Femur (tissue), 1 donor: ENCODE measurements at places on chromosomes 2 and 18.

DNA sequence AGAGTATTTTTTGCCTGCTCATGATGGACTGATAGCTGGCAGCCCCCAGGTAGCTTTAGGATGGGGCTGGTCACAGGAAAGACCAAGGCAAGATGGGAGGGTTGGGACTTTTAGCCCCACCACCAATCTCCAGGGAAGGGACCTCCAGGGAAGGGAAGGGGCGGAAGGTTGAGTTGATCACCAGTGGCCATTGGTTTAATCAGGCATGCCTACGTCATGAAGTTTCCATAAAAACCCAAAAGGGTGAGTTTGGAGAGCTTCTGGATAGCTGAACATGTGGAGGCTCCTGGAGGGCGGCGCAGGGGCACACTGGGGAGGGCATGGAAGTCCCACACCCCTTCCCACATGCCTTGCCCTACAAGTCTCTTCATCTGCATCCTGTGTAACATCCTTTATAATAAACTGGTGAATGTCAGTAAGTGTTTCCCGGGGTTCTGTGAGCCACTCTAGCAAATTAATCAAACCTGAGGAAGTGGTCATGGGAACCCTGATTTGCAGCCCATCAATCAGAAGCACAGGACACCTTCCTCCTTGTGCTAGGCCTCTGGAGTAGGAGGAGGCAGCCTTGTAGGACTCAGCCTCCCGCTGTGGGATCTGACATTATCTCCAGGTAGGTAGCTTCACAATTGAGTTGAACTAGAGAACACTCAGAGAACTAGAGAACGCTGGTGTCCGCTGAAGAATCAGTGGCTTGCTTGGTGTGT is 30.3 kb downstream of the RAB31 start:
- no peak for DNase-seq

GRCh38 chr2:11631462-11631861 is 38.5 kb downstream of the NTSR2 start:
- DNase-seq: no peak

DNA sequence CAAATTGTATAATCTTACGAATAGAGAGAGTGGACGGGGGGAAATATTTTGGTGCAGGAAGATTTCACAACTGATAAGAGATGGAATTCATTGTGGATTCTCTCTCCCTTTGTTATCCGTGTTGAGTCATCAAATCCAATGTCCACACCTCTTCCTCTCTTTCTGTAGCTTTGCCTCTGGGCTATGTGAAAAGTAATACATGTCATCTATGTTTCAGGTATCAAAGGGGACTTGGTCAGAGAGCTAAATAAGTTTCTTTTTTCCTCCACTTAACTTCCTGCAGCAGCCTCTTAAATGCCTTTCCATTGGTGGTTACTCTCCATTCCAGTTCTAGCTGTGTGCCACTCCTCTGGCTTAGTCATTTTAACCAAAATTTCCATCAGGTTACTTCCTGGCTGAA is 169.3 kb upstream of the NXPH2 start:
- no peak for DNase-seq

- DNase-seq: no peak
Observed at GRCh38 chr18:8303151-8303755, 306.0 kb upstream of the RAB12 start.

DNA sequence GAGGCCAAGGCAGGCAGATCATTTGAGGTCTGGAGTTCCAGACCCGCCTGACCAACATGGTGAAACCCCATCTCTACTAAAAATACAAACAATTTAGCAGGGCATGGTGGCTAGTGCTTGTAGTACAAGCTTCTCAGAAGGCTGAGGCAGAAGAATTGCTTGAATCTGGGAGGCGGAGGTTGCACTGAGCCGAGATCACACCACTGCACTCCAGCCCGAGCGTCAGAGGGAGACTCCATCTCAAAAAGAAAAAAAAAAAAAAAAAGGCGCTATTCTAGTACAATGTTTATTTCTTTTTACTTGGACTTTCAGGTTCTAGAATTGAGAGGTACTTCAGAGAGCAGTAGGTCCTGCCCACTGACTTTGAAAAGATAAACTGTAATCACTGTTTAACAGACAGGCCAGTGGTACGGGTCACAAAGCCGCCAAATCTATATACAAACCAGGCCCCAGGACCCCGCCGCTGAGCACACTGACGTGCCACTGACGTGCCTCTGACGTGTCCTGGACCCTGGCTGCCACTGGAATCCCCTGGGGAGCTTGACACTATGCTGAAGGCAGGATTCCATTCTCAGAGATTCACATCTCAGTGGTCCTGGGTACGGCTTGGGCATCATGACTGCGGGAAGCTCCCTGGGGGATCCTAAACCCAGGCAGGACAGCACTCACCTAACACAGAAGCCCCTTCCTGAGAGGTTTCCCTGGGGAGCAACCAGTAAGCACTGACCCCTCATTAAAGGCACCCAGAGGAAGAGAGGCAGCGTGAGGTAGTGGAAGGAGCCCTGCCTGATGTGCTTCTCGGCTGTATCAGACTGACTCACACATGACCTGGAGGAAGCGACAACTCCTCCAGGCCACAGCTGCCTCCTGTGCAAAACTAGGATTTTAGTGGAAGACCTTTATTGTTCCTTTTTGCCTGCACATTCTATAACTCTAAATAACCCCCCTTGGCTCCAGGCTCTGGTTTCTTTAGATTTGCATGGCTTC is 197.8 kb upstream of the MEIS1 start:
- no peak for DNase-seq

DNA sequence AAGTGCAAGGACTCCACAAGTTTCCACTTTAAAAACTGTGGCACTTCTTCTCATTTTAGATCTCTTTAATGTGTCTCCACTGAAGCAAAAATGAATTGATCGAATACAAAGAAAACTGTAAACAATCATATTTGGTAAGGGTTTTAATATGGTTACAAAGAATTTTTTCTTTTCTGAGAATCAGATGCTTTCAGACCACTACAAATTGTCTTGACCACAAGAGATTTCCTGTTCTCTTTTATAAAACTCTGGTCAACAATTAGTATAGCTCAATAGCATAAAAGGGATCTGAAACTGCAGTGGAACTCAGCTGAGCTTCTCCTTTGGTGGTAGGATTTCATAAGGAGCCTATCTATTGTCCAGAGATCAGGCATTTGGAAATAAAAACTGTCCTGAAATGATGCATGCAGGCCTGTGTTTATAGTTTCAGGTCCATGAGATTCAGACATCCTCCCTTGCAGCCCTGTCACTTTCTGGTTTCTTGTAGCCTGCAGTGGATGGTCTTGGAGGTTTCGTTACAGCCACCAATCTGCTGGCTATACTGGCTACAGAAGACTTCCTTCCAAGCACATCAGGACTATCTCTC is 120.0 kb downstream of the DOCK10 start:
- no peak for DNase-seq

- no peak for DNase-seq
Observed at GRCh38 chr2:206955253-206955652, 15.9 kb downstream of the CPO start.

DNA sequence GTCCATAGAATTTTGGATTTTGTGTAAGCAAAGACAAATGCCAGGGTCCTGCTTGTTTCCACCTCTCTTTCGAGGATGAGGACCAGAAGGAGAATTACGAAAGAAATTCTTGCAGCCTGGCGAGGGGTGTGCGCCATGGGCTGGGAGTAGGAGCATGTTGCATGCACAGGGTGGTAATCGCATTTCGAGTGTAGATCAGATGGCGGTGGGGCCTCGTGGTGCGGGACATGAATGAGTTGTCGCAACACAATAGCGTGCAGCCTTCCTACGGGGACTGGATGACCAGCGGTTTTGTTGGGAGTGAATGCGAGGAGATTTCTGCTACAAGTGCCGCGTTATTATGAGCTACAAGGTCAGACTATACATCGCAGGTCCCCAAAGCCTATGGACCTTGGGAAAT is 4.2 kb upstream of the EN1 start:
- no peak for DNase-seq

DNA sequence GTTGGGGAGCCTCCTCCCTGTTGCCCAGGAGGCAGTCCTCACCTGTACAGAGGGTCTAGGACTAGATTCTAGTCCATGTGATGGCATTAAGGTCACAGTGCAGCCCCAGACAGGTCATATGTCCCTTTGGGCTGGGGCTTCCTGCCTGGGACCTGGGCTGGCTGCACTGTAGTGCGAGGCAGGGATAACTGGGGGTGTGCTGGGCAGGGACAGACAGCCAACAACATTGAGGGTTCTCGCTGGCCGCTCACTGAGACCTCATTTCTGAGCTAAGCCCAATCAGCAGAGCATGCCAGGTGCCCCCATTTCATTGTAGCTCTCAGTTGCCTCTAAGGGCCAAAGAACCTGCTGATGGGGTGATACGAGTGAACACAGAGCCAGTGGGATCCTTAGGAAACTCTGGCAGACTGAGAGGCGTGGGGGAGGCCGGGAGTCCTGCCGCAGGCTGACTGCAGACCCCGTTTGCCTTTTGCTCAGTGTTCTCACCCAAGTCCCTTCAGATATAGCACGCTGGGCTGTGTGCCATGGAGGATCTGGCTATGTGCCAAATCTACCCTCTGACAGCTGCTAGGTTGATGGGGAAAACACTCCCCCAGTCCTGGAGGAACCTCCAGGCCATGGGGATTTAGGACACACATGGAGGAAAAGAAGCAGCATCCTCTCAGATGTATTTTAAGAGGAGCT is 51.9 kb downstream of the DYSF start:
- DNase-seq: peak; percentile 47

DNA sequence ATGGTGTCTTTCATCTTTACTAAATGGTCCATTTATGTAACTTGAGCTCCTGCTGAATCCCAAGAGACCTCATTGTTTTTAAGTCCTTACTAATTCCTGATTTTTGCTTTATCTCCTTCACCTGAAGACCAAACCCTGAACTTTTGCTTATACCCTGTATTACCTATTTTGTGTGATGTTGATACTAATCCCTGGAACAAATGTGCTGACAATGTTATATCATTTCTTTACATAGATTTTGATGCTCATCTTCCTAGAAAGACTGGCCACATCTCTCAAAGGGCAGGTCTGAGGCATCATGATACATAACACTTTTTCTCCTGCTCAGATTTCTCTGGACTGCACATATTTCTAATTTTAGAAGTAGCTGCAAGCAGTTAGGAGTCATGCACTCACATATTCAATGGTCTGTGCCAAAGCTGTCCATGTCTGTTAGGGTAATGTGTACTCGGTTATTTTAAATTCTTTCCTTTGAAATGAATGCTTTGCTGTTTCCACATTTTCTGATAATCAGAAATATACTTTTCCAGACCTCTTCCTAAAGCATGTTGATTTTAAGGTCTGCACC is 427.9 kb upstream of the HNRNPA3 start:
- DNase-seq: no peak

- DNase-seq: peak; percentile 75
Observed at GRCh38 chr2:69013840-69014821, 1.2 kb downstream of the ANTXR1 start.

GRCh38 chr2:187519419-187520120 is 34.7 kb downstream of the TFPI start:
- DNase-seq: no peak

DNA sequence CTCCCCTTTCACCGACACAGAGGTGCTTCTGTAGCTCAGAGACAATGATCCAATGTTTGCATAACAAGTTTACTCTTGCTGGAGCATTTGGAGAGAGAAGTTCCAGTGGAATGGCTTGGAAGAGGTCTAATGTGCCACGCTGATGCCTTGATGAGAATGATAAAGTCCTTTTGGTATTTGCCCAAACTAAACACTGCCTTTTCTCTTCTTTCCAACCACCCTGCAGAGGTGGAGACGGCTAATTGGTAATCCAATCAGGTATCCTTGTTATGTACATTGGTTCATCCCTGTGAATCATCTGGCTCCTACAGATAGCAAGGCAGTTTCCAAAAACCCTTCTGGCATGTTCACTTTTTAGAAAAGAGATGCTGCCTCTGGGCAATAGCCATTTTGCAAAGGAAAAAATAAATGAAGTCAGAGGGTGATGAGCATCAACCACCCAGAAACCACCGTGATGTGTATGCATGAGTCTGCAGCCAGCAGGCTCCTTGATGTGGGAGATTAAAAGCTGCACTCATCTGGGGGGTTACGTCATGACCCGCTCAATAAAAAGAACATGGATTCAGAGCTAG is 40.6 kb downstream of the KIAA2012 start:
- no peak for DNase-seq

DNA sequence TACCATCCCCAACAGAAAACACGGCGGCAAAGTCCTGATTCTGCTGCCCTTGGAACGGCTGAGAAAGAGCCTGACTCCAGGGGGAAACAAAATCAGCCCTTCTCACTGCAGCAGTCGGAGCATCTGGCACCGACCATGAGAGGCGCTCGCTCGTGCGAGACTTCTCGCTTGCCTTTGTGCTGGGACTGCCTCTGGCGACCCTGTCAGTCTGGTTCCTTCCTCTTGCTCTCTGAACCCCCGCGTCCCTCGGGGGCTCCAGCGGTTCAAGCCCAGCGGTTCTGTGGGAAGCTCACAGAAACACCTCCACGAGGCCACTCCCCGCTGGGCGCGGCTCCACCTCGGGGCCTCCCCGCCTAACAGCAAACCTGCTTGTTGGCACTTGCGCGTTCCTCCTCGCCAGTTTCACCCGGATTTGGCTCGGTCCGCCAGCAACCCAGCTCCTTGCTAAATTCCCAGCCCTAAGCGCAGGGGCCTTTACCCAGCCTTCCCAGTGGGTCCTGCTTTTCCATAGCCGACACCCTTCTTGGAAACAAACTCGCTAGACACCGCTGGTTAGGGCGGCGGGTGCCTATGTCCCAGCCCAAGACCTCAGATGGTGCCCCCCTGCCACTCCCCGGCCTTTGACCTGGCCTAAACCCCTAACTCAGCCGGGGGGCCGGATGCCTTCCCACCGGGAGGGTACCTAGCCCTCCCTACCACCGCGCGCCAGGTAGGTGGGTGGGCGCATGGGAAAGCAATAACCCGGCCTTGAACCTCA is 2.2 kb downstream of the RND3 start:
- DNase-seq: peak; percentile 87

DNA sequence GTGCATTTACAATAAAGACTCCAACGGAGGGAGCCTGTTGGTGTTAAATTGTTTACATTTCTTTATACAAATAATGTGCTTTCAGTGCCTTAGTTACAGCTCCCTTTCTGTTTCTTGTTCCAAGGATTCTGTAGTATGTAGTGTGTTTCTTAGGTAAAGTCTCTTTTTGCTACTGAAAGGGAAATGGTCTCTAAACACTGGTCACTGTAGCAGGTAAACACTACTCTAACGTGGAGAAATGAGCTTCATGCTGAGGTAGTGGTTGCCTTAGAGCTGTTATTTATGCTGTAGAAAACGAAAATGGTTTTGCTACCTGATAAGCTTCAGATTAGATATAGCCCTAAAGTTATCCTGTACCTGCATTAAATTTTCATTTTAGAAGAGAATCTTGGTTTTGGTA is 163.6 kb downstream of the CAPN13 start:
- no peak for DNase-seq
